Stimulated activated CD8-positive, alpha-beta memory T cell treated with anti-CD3 and anti-CD28 coated beads, Interleukin-7, amount 100 ng/mL, for 1 hour (primary cell): ENCODE measurements at places on chromosomes 5 and 9.

GRCh38 chr5:20678386-20678785, 690.4 kb upstream of the CDH18 start:
- DNase-seq, result no peak

- DNase-seq, result peak; percentile 16
Measured at GRCh38 chr5:149852641-149853330, 91.8 kb downstream of the PDE6A start.

DNA sequence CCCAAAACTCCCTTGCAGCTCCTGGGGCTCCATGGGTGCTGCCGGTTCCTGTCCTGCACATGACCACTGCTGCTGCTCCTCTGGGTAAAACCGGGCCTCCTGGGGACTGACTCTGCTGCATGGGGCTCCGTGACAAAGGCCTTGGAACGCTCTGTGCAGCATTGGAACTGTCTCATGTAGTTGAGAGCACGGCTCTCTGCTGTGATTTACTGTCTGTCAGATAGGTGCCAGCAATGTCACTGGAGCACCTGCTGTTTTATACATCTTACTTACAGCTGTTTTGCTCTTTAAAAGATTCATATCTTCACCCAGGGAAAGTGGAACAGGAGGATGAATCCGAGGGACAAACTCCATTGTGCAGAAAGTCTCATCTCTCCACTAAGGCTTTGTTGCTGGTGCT, 138.1 kb downstream of the YIPF5 start:
- DNase-seq, result no peak

DNA sequence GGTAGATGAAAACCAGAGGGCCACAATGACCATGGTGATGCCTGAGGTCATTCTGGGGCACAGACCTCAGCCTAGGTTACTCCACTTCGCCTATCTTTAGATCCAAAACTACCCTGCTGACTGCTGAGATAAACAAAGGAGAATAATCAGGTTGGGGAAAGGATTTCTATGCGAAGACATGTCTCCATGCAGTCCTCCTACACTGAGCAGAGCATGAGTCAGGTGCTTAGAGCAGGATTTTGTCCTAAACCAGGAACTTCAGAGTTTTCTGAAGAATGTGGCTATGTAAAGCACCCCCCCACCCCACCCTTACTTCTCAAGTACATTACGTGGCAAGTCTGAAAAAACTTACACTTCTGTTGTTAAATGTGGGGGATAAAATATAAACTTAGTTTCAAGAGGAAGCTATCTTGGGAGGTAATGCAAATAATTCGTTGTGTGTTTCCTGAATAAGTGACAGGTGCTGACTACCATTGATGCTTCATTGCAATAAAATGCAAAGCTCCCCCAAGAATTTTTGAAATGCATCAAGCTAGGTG, 19.4 kb downstream of the PDCD1LG2 start:
- DNase-seq, result no peak

DNA sequence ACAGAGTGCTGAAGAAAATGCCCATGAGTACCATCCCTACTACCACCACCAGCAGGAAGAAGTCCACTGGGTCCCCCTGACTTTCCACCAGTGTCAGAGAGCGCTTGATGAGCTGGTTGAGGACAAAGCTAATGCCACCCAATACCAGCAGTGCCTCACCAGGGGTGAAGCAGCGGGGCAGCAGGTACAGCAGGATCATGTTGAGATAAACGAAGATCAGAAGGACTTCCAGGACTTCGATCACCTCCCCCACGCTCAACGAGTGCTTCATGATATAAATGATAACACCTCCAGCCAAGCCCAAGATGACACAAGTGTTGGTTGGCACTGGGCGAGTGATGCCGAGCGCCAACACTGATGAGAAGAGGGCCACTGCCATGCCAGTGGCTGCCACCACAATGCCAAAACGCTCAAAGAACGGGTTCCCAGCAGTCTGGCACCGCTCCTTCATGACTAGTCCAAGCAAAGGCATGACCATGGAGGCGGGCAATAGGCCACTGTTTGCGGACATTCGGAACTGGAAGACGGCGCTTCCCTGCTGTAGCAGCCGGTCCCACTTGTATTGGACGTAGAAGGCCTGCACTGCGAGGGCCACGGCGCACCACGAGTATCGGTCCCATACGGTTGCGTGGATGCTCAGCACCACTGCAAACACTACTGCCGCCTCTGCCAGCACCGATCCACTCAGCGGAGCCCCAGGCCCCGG, 679 bp downstream of the DOLK start:
- no peak for DNase-seq

DNA sequence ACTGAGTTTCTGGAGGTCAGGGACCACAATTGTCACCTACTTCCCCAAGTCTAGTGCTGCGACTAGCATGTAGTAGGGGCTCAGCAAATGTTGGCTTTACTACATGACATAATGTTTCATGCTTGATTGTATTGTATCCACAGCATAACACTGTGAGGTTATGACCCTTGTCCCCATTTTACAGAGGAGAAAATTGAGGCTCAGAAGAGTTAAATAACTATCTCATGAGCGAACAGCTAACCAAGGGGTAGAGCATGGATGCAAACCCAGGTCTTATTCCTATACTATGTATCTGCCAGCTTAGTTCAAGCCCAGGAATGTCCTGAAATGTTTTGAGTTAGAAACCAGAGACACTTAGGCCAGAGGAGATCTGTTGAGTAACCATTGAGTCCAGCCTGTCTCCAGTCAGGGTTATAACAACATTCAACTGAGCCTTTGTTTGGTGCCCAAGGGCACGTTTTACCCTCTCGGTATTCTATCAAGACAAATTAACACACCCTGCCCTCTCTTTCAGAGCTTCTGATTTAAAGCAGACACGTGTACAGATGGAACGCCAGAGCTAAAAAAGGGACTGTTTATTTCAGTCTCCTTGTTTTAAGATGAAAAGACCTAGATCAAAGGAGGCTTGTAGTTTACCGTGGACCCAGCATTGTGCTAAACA, 16.5 kb downstream of the ANGPTL2 start:
- no peak for DNase-seq

- no peak for DNase-seq
Measured at GRCh38 chr9:136047076-136047774, 47.9 kb downstream of the NACC2 start.

DNA sequence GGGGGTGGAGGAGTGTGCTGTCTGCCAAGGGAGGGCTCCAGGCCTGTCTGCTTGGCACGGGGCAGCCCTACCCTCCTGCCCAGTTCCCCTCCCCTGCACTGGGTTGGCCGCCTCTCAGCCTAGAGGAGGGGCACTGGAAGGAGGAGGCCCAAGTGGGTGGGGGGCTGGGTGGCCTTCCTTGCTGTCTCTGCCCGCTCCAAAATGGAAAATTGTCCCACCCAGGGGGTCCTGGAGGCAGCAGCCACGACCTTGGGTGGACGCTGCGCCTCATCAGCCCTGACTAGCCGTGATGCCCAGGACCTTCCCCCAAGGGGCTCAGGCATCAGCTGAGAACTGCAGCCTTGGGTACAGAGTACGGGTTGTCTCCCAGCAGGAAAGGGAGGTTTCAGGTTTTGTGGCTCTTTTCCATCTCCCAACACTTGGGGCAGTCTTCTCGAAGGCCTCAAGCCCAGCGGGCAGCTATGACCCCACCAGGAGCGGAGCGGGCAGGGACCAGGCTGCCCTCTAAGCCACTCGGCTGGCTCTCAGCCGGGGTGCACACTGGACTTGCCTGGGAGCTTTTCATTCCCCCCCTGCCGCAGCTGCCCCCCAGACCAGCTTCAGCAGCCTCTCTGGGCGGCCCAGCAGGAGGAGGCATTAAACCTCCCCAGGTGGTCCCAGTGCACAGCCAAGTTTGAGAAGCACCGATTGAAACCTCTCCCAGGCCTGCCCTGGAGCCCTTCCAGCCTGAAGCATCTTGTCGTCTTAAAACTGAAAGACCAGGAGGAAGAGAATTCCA, 20.6 kb downstream of the NTNG2 start:
- DNase-seq, result no peak

DNA sequence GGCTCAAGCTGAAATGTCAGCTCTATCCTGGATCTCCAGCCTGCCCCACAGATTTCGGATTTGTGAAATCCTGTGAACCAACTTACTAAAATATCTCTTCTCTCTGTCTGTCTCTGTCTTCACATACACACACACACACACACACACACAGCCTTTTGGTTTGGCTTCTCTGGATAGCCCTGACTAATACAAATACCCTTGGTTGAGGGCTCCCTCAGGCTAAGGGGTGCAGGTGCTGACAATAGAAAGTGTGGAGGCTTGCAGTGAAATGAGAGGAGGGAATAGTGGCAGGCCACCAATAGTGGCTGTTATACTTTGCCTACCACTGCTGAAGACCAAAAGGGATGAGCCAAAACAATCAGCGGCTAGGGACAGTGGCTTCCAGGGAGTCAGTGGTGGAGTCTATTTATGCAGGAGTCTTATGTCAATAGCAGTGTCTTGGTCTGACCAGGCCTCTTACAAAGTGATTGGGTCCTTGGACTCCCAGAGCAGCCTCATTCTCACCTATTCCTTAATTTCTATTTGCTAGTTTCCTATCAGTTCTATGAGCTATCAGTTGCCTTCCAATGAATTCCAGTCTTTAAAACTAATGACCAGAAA, 93.2 kb upstream of the GAS1 start:
- no peak for DNase-seq
